ENCODE measurements at places on chromosomes 4 and X.

DNA sequence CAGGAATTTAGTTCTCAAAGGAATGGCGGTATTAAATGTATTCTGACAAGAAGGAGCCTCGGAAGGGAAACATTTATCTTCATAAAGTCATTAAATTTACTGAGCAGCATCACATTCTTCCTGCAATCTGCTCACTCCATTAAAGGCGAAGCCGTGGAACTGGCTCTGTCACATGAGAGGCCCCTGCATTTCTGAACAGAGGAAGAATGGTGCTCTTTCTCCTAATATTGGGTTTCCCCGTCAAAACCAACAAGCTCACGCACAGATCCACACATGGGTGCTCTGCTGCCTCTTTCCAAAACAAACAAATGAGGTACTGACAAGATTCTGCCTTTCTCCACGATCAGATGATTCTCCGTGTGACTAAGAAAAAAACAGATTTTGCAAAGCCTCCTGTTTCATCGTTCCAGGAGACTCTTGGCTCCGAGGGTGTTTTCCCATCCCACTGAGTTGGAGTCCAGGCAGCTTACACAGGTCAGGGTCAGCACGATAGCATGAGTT is 191.2 kb downstream of the IDS start:
- DNase-seq = no peak

DNA sequence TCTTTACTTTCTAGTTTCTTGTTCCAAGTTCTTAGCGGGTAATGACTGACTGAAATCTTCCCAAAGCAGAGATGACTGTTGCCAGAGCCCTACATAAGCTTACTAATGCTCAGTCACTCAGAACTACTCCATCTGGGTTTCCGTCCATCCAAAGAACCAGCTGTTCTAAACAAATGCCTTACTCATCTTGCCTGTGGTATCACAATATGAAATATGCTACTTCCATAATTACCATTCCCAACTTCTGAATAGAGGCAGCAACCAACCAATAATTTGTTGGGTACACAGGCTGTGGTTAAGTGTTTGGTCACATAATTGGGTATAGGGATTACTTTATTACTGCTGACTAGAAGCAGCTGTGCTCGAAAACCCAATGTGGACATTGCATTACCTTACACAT is 930.2 kb upstream of the DIAPH2 start:
- no peak for DNase-seq

DNA sequence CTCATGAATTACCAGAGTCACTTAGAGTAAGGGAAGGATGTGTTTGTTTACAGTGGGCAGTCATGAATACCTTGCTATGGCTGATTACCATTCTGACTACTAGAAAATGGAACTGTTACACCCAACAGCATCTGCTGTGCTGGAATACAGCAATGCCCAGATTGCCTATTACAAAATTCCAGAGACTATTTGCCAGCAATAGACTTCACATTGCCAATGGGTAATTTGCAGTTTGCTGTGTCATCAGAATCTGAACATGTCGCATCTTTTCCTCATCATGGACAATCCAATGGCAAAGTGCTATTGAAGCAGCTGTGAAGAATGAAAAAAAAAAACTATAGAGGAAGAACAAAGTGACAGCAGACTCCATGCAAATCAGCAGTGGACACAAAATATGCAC is 356.6 kb downstream of the CXXC4 start:
- no peak for DNase-seq

GRCh38 chr4:45550766-45551366 is 573.0 kb downstream of the GABRG1 start:
- no peak for DNase-seq

DNA sequence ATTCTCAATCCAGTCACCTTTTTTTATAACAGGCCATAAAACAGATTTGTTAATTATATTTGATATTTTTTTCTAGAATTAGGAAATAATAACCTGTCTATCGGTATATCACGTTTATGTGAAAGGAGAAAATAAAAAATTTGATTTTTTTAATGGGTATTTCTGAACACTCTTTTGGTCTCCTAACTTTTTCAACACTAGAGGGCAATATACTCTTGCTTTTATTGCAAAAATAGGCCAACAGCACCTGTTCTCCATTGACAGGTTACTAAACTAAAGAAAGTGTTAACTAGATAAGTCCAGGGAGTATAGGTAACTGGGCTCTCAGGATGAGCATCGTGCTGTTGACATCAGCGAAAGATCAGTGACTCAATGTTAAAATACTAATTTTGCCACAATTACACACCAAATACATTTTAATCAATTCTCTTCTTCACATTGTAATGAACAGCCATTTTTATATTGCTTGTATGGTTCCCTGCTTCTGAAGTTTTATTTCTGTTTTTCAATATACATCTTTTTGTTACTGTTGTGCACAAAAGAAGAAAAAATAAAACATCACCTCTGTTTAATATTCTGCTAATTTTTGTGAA is 22.8 kb downstream of the NDST4 start:
- peak; percentile 24 for DNase-seq

GRCh38 chrX:150935467-150935866 is 37.0 kb upstream of the CD99L2 start:
- DNase-seq = no peak

- DNase-seq = peak; percentile 33
Observed at GRCh38 chr4:78644744-78645330, 93.3 kb downstream of the ANXA3 start.

DNA sequence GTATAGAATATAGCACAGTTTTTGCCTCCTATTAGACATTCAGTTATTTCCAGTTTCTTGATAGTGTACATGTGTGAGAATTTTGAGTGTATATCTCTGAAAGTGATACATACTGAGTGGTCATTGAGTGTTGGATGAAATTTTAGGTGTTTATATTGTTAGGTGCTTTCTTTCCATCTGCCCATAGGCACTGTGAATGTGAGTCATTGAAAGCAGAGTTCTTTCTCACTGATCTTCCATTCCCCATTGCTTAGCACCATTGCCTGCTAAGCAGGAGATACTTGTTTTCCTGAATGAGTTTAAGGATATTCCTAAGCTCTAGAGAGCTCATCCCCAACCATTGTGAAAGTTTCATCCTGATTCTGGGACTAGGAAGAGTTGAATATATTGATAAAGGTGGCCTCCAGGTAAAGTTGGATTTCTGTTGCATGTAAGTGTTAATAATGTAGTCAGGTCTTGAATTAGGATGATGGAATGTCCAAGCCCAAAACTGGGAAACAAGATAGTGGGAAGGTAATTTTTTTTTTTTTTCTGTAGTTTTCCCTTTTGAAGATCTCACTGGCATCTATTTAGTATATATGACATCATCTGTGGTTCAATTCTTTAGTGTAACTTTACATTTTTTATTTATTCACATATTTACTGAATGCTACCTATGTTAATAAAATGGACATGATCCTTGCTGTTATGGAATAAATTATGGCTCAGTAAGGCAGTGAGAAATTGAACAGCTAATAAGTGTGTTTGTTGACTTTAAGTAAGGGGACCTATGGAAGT is 22.1 kb downstream of the UBE2K start:
- no peak for DNase-seq

DNA sequence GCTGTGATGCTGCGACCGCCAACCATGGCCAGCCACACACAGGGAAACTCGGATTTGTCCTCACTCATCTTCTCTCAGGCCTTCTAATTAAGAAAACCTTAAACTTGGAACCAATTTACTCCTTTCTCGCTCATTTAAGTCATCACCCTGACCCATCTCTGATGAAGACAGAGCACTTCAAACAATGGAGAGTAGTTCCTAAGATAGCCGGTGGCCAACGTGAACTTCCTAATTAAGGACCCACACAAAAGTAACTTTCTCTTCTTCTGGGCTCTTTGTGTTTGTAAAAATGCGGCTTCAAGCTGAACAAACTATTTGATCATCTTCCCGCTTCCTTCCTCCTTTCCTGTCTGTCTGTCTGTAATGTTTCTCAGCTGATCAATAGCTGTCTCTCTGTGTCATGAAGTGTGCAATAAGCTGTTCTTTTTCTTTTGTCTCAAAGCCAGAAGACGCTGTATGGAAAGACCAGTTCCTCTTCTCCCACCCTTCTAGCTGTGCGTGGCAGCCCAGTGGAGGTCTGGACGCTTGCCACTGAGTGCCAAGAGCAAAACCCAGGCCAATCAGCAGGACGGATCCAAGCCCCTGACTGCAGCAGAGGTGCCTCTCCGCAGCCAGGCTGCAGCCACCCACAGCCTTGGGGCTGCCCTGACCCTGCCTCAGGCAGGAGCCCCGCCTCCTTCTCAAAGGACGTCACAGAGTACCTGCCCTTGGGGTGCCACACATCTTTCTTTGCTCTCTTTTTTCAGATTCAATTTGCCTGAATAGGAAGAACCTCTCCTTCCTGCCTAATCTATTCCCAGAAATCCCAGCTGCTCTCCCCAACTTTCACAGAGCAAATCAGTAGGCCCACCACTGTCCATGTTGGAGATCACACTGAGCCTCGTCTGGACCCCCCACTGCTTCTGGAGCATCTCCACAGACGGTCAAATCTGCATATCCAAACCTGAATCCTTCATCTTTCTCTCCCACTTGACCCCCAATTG is 59.3 kb downstream of the MAML3 start:
- no peak for DNase-seq

DNA sequence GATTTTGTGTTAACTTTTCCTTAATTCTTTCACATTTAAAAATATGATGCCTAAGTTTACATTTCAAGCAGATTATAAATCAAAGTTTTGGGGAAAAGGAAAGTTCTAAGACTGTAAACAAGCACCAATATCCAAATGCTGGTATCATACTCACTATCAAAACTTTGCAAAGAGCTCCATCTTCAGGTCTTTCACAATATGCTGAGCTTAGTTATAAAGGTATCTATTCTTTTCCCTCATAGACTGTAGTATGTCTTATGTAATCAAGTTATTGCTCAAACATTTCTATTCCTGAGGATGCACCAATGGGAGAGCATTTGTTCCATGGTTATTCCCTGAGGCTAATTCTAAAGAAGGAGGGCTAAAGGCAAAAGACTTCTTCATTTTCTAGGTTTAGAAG is 207.9 kb upstream of the FAM241A start:
- peak; percentile 56 for DNase-seq

- no peak for DNase-seq
Observed at GRCh38 chr4:71261001-71261400, 77.8 kb upstream of the SLC4A4 start.

DNA sequence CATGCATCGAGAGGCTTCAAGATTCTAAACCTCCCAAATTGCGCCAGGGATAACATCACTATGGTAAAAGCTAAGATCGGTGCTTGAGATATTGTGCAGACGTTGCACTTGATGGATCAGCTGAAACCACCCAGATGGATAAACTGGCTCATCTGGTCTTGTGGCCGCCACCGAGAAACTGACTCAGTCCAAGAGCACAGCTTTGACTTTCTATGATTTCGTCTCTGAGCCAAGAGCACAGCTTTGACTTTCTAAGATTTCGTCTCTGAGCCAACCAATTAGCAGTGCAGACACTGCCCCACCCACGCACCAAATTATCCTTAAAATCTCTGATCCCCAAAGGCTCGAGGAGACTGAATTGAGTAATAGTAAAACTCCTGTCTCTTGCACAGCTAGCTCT is 687.2 kb downstream of the FAM133A start:
- DNase-seq = no peak

GRCh38 chr4:128241019-128241418 is 46.6 kb downstream of the PGRMC2 start:
- DNase-seq = no peak

GRCh38 chrX:78997870-78998558 is 52.8 kb downstream of the P2RY10 start:
- no peak for DNase-seq

- DNase-seq = peak; percentile 5
Observed at GRCh38 chrX:19372170-19372546, 28.4 kb downstream of the PDHA1 start.

GRCh38 chr4:96649536-96649935 is 809.6 kb downstream of the PDHA2 start:
- peak; percentile 57 for DNase-seq

GRCh38 chrX:28717864-28718263 is 130.6 kb downstream of the IL1RAPL1 start:
- no peak for DNase-seq

Measured in SW 1271 (cell line).